ENCODE measurements at places on chromosomes 2 and 18.

DNA sequence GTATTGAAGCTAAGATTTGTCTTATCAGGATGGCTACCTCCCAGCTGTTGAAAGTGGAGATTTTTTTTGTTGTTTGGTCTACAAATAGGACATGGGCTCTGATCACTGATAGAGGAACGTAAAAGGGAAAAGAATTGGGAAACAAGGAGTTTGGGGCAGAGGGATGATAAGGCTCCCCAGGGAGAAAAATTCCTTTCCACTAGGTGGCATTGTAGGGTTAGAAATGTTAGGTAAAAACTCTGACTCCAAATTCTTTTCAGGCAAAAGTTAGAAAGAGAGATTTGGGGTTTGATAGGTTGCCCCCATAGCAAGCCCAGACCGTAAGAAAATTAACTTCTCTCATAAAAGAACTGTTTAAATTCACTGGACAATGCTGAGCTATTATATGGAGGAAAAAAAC is 19.8 kb downstream of the CMPK2 start:
- DNase-seq: no peak

GRCh38 chr18:58069721-58070292 is 25.8 kb downstream of the NEDD4L start:
- DNase-seq: no peak

- no peak for DNase-seq
Measured at GRCh38 chr2:84449055-84449454, 10.0 kb downstream of the SUCLG1 start.

GRCh38 chr2:7119132-7119835 is 202.1 kb downstream of the RNF144A start:
- DNase-seq: no peak

GRCh38 chr18:10525371-10525691 is 496 bp upstream of the NAPG start:
- no peak for DNase-seq

DNA sequence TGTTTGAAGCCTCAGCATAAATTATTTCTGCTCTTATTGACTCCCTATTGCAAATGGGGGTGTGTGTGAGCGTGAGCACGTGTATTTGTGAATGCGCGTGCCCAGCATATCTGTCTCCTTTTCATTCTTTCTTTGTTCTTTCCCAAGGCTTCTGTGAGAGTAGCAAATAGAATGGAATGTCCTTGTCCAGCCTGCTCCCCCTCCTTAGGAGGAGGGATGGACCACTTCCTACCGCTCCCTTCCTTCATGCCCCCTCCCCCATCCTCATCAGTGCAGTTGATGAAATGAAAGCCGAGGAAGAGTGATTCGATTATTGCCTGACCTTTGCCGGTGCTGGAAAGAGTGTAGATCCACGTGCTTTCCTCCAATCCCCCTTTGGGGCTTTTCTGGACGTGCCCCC is 102.0 kb downstream of the CPO start:
- DNase-seq: no peak

DNA sequence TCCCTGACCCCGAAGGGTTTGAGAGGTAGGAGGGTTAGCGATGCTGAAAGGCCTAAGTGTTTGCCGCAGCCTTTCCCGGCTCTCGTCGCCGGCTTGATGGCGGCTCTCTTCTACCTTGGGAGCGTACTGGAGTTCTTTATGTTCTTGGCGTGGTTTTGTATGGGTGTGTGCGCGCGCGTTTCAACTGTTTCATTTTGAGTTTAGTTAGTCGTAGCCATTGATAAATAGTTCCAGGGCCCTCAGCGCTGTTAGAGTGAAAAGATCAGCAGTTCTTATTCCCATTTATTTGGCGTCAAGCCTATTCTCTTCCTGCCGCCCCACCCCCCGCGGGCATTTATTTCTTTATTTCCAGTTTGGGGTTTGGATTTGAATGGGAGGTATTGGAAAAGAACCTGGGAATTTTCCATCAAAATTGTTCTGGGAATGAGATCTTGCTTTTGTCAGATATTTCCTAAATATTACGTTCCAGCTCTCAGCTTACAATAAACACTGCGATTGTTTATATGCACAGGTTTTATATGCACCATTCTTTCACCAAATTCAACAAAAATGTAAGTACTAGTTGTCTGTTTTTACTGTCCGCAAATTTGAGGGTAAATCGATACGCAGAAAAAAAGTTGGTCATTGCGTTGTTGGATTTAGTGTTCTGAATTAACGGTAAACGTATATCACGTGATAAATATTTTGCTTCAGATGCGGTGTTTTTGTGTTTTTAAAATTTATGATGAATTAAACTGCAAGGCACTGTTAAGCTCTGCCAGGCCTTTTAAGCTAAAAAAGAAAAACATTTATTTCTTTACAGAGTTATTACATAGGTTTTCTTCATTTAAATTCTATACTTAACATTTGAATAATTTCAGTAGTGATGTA is 954 bp downstream of the CCNT2 start:
- peak; percentile 29 for DNase-seq

DNA sequence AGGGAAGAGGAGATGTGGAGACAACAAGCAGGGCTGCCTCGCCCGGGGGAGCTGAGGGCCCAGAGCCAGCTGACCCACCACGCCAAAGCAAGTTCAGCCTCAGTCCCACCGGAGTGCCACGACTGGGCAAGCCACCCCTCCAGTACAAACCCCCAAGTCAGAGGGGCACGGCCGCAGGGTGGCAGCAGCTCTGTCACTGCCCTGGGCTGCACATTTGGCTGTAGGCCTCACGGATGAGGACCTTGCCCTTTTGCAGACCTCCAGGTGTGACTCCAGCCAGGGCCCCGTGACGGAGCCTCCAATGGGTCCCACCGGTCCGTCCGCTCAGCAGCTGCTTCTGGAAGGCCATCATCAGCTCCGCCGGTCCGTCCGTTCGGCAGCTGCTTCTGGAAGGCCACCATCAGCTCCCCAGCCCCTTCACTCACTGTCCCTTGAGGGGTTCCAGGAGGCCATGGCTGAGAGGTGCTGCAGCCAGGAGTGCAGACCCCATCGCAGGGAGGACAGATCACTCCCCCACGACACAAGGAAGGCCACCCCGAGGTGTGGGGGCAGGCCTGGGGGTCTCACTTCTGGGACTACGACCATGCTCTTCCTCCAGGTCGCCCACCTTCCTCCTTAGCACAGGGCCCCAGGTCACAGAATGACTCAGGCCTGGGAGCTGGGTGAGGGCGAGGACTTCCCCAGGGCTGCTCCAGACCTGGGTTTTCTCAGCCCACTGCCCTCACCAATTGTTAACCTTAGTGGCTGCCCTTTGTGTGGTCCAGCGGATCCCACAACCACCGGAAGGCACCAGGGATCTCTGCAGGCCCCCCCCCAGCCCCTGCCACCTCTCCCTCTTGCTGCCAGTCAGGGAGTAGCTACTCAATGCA is 24.6 kb upstream of the STK25 start:
- DNase-seq: no peak

GRCh38 chr2:223941579-223942277 is 3.4 kb downstream of the WDFY1 start:
- DNase-seq: no peak

DNA sequence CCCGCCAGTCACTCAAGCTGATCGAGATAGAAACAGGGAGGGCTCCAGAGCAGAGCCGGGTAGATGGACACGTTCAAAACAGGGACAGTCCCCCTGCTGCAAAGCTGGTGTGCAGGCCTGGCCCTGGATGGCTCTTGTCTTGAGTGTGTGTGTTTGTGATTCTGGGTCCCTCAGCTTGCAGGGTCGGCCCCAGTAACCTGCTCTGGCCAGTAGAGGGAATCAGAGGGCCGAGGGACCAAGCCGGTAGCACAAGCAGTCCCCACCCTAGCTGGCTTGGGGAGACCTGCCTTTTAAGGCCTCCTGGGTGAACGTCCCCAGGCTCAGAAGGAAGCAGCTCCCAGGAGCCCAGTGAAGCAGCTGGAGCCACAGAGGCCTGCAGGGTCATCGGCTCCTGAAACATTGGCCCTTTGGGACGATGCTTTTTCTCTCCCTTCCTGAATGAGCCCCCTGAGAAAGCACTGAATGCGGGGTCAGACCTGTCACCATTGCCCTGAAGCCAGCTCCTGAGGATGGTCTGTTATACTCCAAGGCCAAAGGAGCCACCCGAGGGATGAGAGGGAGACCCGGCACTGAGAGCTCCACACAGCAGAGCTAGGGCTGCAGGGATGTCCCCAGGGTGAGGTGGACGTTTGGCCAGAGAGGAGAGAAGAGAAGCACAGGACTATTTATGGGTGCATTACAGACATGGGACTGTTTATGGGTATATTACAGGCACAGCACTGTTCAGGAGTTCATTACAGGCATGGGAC is 15.4 kb upstream of the MLPH start:
- DNase-seq: no peak

- DNase-seq: no peak
Measured at GRCh38 chr2:148048475-148049221, 27.8 kb downstream of the MBD5 start.

DNA sequence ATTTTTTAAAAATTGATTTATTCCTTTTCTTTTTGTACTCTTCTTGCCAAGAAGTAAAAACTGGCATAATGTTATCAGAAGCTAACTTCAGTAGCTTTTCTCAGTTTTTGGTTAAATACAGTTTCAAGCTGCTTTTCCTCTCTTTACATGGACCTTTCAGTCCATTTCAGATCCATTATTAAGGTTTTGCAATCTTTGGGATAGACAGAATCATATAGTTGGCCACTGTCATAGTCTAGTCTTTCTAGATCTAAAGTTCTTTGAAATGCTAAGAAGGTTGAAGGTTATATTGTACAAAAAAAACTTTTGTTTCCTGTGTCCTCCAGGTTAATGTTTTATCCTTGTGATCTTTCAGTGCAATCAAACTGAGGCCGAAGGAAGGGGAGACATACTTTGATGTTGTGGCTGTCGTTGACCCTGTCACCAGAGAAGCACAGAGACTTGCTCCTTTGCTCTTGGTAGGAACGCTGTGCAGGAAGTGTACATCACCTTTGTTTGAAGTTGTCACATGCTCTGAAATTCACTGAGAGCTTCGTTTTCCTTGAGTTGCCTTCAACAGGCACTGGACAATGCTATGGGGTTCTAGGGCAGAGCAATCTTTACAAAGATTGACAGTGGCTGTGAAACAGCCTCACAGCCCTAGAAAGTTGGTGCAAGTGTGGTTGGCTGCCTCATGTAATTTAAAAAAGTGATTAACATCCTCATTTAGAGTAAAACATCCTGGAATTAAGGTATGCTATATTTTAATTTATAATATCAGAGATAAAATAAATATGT is 79.1 kb downstream of the UGGT1 start:
- DNase-seq: no peak

- DNase-seq: no peak
Measured at GRCh38 chr2:216499641-216500218, 1.1 kb downstream of the RPL37A start.

DNA sequence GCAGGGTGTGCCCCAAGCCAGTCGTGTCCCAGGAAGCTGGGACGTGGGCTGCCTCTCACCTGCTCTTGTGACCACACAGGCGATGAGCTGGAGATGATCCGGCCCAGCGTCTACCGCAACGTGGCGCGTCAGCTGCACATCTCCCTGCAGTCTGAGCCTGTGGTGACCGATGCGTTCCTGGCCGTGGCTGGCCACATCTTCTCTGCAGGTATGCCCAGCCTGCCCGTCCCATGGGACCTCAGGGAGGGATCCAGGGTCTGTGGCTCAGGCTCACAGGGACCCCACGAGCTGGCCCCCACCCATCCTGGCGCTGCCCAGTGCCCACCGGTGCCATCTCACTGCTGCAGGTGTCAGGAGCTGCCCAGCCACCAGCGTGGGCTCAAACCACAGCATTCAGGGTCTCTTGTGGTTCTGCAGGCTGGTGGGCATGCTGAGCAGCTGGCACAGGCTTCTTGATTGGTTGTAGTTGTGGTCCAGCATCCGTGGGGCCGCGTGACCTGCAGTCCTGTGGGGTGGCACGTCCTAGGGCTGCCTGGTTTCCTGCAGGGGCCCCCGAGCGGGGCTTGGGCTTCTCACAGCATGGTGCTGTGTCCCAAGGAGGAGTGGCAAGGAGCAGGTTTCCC is 3.8 kb downstream of the BOK start:
- no peak for DNase-seq

DNA sequence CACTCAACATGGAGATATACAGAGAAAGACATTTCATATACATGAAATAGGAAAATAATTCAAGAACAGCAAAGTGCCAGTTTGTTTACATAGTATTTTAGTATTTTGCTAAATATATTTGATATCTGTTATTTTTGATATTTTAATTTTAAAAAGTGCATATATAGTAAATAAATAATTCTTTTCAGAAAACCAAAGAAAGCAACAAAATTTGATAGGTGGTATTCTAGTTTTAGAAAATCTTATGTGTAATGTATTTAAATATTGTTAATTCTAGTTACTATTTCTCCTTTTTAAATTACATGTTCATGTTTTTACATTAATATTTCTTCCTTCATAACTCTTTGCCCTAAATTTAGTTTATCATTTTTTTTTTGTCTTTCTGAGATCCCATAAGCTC is 34.5 kb upstream of the FAM171B start:
- no peak for DNase-seq

DNA sequence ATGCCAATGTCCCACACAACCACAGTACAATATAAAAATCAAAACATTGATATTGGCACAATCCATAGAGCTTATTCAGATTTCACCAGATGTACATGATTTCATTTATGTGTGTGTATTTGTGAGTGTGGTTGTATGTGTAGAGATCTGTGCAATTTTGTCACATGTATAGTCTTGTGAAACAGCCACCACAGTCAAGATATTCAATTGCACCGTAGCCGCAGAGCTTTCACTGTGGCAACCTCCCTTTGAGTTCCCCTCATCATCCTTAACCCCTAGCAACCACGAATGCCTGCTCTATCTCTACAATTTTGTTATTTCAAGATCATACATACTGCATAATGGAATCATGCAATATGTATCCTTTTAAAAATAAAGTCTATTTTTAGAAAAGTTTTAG is 391.3 kb downstream of the SETBP1 start:
- no peak for DNase-seq

GRCh38 chr2:97994476-97994875 is 1.3 kb downstream of the TMEM131 start:
- DNase-seq: no peak

DNA sequence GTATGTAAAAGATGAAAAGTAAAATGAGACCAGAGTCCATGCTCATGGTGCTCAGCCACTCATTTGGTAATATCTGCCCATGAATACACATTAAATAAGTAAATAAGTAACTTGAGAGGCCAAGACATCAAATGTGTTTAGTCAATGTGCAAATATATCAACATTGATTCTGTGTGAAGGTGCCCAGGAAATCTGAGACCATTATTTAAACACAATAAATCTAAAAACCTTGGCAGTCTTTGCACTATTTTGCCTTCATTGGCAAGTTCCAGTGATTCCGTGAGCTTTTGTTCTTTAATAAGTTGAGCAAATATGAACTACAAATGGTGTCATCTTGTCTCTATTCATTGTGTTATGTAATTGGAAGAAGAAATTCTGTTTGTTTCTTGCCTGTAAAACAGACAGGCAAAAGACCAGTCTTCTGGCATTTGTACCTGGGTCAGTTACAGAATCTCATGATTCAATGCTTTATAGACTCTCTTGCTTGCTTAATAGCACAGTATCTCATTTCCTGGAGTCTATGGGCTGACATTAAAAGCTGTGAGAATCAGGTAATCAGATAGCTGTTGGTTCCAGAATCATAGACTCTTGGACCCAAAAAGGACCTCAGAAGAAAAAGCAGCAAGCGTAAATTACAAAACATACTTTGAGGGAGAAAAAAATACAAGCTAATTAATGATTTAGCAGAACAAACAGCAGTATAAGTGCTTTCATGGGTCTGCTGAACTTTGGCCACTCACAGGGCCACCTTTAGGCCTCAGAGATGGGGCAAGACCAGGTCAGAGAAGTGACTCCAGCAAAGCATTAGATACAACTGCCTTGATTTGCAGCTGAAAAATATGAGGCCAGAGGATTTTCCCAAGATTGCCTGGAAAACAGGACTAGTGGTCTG is 20.0 kb upstream of the SERPINB3 start:
- DNase-seq: no peak

Measured in anterior cingulate cortex (tissue), 58 donors.